ENCODE measurements at places on chromosomes 16 and 17.

DNA sequence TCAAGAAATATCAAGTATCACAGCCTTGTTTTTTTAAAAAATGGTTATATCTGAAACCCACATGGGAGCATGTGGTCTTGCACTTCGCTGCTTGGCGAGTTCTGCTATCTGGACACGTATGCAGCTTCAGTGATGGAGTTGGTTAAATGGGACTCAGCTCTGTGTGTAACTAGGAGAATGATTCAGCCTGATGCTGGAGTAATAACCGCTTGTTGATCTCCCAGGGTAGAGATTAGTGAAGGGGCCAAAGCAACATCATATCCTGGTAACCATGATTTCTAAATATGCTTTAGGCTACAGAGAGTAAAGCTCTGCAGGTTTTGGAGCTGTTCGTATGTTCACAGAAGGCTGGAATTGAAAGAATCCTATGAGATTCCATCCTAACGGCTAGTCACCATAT is 63.2 kb downstream of the IQCK start:
- DNase-seq: no peak

DNA sequence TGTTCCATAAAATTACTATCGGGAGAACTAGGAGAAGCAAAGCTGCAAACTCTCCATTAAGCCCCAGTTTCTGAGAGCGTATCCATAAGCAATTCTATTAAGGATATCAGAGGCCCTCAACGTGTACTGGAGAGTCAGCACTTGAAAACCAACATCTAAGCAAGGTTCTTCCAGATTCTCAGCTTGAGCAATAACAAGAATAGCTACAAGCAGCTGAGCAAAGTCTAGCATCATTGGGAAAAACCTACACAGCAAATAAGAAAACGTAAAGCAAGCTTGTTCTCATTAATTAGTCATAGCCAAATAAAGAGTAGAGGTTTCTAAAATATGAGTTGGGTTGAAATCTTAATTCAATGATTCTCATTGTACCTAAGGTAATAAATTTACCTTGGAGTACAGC is 26.9 kb upstream of the COX10 start:
- DNase-seq: no peak

DNA sequence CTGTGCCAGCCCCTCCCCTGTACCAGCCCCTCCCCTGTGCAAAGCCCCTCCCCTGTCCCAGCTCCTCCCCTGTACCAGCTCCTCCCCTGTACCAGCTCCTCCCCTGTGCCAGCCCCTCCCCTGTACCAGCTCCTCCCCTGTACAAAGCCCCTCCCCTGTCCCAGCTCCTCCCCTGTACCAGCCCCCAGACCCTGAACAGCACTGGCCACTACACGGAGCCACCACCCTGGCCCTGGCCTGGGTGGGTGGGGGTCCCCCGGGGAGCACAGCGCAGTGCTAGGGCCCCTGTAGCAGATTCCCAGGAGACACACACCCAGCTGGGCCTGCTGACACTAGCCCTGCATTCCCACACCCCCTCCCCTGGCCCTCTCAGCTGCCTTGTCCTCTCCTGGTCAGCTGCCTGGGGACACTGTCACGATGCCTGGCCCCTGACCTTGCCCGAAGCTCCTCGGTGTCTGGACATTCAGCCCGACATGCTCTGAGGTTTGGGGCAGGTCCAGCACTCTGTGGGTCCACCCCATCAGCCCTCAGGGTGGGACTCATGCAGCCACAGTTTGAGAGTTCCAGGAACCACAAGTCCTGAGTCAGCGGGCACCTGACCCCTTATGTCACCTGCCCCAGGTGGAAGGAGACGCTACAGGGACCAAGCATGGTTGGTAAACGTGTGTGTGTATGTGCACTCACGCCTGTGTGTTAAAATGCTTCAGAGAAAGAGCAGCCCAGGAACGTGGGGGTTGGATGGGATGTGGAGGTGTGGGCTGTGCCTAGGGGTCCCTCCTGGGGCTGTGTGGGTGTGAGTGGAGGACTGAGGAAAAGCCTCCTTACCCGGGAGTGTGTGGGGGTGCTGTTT is 114.2 kb downstream of the METRNL start:
- DNase-seq: no peak

GRCh38 chr17:44830359-44831288 is 537 bp upstream of the GJC1 start:
- DNase-seq: peak; percentile 20

GRCh38 chr16:23575834-23576233 is 18.3 kb downstream of the UBFD1 start:
- DNase-seq: no peak

DNA sequence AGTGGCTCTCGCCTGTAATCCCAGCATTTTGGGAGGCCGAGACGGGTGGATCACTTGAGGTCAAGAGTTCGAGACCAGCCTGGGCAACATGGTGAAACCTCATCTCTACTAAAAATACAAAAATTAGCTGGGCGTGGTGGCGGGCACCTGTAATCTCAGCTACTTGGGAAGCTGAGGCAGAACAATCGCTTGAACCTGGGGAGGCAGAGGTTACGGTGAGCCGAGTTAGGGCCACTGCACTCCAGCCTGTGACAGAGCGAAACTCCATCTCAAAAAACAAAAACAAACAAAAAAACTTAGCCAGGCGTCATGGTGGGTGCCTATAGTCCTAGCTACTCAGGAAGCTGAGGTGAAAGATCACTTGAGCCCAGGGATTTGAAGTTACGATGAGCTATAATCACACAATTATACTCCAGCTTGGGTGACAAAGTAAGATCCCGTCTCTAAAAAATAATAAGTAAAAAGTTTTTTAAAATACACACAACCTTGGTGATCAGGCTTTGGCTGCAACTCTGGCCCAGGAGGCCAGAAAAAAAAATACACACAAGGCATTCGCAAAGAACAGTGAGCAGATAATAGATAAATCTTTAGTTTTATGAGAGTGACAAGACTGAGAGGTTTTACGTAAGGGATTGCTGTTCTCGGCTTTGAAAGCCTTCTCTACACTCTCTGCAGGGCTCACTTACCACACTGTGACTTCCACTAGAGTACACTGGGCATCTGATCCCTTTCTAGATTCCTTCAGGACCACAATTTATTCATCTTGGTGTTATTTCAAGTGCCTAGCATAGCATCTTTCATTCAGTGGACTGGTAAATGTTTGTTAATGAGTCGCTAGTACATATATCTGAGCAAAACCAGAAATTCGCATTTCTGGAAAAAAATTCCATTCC is 5.9 kb downstream of the GSPT1 start:
- no peak for DNase-seq

DNA sequence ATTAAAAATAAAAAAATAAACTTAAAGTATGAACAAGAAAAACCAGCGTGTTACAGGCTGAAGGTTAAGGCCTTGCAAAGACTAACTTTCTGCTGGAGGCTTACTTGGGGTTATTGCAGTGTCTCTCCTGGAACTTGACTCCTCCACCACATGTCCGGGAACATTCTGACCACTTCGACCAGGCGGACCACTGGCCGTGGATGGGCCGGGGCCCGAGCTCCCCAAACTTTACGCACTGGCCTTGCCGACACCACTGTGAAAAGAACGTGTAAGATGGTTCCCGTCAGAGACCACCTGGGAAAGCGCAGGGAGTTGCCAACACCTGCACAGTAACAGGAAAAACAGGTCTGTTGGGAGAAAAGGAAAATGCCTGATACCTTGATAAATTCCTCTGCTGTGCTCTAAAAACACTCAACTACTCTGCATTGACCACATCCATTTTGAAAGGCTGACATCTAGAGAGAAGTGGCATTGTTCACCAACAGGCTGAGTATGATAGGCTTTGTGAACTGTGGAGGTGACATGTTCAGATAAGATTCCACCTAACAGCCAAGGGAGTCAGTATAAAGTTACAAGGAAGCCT is 99.1 kb downstream of the ADAMTS18 start:
- no peak for DNase-seq

DNA sequence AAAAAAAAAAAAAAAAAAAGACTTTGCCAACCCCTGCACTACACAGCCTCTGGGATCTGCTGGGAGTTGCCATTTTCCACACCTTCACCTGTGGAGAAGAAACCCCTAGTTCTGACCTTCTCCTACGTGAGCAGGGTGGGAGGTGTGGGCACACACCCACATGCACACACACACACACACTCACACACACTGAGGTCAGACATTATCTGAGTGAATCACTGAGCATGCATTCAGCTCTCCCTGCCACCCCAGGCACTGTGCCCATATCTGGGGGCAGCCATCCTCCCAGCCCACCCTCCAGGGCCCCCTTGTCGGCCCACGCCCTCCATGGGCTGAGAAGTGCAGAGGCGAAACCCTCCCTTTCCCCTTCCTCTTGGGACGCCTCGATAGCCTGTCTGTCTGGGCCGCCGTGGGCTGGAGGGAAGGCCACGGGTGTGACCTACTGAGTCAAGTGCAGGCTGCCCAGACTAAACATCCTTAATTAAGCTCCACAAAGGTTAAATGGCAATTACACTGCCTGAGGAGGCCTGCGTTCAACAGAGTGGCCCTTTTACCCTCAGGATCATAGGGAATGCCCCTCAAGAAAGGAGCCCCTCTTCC is 143.8 kb downstream of the C16orf95 start:
- no peak for DNase-seq

DNA sequence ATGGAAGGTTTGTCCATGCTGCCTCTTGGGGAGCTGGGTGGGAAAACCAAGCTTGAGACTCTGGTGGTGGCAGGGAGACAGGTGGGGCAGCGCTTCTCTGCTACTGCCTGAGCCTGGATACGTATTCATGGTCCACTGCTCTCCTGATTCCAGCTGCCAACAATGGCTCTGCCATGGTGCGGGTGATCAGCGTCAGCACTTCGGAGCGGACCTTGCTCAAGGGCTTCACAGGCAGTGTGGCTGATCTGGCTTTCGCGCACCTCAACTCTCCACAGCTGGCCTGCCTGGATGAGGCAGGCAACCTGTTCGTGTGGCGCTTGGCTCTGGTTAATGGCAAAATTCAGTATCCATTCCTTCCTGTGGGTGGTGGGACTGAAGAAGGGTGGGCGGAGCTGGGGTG is 4.2 kb downstream of the EDC4 start:
- no peak for DNase-seq

DNA sequence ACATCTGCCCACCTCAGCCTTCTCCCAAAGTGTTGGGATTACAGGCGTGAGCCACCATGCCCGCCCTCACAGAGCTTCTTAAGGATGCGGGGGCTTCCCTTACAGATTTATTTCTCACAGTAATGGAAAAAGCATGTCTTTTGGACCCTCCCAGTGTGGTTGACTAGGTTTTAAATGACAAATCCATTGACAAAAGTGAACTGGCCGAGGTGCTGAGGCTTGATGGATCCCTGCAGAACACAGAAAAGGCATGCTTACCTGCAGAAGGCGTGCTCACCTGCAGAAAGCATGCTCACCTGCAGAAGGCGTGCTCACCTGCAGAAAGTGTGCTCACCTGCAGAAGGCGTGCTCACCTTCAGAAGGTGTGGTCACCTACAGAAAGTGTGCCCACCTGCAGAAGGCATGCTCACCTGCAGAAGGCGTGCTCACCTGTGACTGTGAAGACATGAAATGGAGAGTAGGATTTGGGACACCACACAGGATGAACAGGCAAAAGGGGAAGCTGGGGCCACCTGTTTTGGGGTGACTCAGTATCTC is 15.1 kb upstream of the BBS2 start:
- no peak for DNase-seq

DNA sequence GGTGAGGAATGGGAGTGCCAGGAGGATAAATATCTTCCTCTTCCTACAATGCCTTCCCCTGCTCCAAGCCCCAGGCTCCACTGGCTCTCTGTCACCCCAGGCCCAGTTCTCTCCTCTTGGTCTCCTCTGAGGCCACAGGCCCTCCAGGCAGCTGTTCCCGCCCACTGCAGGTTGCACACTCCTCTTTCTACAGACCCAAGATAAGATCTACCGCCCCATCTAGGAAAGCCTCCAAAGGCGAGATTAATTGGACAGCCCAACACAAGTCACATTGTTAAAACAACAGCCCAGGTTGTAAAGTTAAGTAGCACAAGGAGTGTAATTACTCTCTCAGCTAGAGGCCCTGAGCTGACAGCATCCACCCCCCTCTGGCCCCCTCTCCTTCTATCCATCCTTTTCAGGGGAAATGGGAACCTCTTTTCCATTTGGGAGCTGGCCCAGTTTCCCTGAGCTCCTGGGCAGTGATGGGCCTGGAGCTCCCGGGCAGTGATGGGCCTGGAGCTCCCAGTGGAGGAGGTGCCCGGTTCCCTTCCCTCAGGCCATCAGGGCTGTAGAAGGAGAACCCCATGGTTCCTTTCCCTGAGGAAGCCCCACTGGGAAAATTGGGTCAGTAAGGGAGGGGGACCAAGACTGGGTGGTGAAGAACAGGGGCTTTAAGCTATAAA is 7.3 kb downstream of the DLX4 start:
- no peak for DNase-seq

DNA sequence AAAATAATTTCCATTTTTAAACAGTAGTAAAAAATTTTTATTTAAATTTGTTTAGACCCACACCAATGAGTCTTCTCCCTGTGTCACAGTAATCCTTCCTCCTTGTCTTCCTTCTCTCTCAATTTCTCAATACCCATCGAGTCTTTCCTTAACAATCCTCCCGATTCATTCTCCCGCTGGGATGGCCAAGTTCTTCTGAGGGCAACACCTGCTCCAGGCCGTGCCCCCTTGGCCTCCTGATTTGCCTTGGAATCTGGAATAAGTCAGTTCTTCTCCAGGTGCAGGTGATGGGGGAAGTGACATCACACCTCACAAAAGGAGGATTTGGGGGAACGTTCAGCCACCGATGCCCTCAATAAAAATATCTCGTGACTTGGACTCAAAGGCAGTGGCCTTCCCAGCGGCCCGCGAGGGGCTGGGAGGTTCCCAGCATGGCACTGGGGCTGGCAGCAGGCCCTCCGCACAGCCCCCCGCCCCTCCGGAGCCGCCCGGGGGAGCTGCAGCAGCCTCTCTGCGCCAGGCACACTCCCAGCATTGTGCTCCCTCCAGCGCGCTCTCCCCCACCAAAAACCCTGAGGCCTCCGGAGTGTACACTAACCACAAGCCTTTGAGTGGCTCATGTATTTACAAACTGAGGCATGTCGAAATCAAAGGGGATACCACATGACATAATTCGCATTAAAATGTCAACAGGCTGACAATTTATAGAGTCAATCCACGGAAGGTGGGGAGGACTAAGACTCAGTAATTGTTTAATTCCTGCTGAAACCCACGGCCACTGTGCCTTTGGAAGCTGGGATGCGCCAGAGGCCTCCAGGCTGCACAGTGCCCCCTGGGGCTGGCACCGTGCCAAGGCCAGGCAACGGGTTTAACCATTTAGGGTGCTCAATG is 120.5 kb downstream of the ZFHX3 start:
- DNase-seq: no peak
